ENCODE measurements at places on chromosomes 6 and 20.
A peak's percentile ranks its signal among the peaks of the same experiment; 100 is the strongest.

DNA sequence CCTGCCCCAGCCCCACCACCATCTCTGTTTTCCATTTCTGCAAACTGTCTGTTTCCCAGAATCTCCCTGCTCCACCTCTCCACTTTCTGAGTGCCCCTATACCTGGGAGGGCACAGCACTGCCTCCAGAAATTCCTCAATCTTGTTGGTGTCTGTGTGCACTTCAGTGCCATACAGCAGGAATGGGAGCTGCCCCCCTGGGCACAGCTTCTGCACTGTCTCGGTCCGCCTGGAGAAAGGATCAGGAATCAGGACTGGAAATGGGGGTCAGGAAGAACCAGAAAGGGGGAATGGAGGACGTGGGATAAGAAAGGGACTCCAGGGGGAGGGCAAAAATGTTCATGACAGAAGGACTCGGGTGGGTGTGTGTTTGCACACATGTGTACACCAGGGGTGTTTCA lies 2.6 kb downstream of the CLIC1 start:
- no peak for DNase-seq

GRCh38 chr6:15935661-15936060 lies 193.2 kb upstream of the MYLIP start:
- DNase-seq = no peak

DNA sequence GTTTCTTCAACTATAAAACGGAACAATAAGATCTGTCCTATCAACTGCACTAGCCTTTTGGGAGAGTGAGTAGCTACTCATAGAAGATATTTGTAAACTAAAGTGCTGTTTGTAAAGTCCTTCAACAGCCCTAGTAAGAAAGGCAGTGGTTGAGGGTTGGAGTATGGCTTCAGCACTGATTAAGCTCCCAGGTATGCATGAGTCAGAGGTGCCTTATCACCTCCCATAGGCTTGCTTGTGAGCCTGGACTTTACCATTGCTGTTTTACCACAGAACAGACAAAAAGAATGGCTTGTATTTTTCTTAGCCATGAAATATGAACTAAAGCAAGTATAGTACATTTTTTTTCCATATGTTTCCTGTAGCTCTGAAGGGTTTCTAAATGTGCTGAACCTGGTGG lies 44.1 kb downstream of the SAMD3 start:
- DNase-seq = peak; percentile 83

- no peak for DNase-seq
Observed at GRCh38 chr20:19047040-19047950, 165.1 kb upstream of the SLC24A3 start.

- DNase-seq = no peak
Observed at GRCh38 chr6:109071125-109071917, 23.3 kb downstream of the SESN1 start.

DNA sequence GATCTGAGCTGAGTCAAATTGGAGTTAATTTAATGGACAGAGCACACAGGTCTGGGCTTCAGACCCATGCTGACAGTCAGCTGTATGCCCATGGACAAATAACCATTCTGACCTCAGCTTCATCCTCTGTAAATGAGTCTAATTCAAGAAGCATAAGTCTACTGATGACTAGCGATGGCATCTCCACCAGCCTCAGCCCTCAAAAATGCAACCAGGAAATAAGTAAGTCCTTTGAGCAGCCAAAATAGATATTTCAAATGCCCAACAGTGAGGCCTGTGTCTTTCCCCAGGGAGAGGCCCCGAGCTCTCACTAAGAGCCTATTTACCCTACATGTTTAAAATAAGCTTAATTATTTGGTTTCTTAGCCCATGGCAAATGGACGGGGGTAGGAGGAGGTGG lies 114.2 kb upstream of the MTHFD1L start:
- peak; percentile 78 for DNase-seq

Data from HS-5 (cell line).